ENCODE measurements at places on chromosomes 16 and 17.

DNA sequence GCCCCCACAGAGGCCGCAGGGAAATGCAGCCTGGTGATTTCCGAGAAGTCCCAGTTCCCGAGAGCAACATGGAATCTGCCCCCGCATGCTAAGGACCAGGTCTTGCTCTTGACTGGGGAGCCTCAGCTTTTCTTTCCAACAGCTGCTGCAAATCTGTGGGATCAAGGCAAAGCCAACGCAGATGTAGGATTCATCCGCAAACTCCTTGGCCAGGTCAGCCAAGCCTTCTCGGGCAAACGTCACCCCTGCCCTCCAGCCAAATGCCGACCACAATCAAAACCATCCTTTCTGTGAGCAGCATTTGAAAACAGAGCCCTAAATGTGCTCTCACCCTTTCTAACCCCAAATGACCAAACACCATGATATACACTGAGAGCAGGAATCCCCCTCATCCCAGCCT is 54.0 kb downstream of the MRM3 start:
- DNase-seq = no peak

- no peak for DNase-seq
These were observed 107.1 kb downstream of the MYO1D start for GRCh38 chr17:32769846-32770245.

DNA sequence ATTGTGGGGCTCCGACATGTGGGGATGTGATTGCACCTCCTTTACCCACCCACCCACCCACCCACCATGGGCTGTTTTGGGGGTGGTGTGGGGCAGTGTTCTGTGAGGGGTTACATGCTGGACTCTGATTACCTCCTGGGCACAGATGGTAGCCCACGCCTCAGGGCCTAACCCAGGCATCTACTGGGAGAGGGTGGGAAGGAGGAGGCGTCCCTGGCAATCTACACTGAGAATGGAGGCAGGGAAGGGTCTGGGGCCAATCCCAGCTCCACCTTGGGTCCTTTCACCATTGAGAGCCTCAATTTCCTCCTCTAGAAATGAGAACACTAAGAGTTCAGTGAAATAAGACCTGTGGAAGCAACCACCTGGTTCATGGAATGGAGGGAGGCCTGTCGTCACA is 11.7 kb upstream of the DOK4 start:
- DNase-seq = no peak

DNA sequence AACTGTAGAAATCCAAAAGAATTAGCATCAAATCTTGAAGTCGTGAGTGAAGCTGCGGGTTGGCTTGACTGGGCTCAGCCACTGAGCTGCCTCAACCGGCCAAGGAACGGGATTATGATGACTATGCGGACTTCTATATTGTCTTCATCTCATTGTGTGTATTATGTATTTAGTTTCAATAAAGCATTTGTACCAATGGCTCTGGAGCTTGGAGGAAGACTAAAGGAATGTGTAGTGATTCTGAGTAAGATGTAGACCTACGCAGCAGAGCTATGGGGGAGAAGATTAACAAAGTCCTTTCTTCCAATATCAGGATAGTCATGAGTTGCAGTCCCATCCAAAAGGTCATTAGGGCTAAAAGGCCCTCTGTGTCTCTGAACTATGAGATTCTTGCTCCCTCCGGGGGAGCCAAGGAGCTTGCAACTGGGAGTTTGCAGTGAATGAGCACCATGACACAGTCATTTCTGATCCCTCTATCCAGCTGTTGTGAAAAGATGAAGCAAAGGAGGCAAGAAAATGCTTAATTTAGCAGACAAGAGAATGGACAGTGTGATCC is 8.3 kb downstream of the EME1 start:
- no peak for DNase-seq

- DNase-seq = no peak
These were observed 17.7 kb downstream of the CACNA1G start for GRCh38 chr17:50578173-50578572.

- DNase-seq = peak; percentile 13
These were observed 318.9 kb downstream of the MAP2K6 start for GRCh38 chr17:69733171-69734012.

- DNase-seq = peak; percentile 30
These were observed 63.7 kb upstream of the LYRM9 start for GRCh38 chr17:27956601-27957445.

GRCh38 chr16:48611329-48612137 is 1.6 kb upstream of the N4BP1 start:
- no peak for DNase-seq

DNA sequence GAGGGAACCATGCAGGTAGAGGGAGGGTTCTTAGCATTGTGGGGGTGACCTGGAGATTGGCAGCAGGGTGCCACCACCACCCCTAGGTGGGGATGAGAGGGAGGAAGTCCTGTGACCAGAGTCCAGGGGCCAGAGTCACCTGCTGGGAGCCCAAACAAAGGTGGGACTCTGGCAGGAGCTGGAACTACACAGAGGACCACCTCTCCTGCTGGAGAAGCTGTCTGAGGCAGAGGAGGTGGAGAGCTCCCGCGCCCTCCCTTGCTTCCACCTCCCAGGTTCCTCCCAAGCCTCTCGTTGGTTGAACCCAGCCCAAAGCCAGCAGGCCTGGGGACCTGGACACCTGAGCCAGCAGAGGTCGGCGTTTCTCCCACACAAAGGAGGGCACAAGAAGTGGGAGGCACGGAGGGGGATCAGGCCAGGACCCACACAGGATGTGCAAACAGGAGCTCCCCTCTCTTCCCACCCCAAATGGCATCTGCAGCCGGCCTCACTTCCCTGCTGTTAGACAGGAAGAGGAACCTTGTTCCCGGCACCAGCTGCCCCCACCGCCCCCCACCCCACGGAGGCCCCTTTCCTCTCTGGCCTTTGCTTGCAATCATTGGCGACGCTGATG is 154.6 kb downstream of the SEC14L1 start:
- no peak for DNase-seq

DNA sequence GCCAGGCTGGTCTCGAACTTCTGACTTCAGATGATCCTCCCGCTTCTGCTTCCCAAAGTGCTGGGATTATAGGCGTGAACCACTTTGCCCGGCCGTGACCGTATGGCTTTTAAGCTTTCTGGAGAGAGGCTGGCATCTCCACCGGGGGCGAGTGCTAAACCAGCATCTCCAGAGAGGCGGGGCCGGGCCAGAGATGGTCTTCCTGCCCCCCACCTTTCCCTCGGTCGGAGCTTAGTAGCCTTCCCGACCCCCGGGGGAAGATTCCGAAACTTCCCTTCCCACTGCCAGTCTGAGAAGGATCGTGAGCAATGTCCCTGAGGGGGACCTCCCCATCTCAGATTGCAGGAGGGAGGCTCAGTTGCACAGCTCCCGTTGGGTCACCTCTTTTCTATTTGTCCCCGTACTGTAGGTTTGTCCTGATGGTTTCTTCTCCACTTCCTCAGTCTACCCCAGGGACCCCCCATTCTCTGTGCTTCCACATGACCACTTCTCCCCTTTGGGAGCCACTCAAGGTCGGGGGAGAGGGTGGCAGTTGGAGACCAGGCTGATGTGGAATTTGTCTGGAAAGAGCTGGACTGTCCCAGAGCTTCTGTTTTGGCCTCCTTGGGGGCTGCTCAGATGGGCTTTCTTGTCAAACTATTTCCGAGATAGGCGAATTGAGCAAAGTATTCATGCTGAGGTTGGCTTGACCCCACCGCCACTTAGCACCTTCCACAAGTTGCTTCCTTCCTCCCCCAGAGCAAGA is 18.2 kb downstream of the IGF2BP1 start:
- no peak for DNase-seq

GRCh38 chr17:12282056-12282455 is 261.4 kb downstream of the MAP2K4 start:
- no peak for DNase-seq

DNA sequence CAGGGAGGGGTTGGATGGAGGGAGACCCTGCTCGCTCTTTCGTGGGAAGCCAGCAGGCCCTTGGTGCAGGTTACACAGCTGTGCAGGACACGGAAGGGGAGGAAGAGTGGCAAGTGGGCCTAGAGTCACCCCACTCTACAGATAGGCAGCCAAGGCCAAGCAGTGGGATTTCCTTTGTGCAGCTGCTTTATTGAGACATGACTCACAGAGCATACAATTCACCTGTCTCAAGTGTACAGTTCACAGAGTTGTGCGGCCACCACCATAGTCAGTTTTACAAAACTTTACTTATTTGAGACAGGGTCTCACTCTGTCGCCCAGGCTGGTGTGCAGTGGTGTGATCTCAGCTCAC is 91.2 kb upstream of the CIBAR2 start:
- peak; percentile 40 for DNase-seq

GRCh38 chr16:17340804-17341203 is 130.0 kb downstream of the XYLT1 start:
- DNase-seq = no peak
